T-helper 9 cell (primary cell): ENCODE measurements at places on chromosomes 6 and 20.
A peak's percentile ranks its signal among the peaks of the same experiment; 100 is the strongest.

DNA sequence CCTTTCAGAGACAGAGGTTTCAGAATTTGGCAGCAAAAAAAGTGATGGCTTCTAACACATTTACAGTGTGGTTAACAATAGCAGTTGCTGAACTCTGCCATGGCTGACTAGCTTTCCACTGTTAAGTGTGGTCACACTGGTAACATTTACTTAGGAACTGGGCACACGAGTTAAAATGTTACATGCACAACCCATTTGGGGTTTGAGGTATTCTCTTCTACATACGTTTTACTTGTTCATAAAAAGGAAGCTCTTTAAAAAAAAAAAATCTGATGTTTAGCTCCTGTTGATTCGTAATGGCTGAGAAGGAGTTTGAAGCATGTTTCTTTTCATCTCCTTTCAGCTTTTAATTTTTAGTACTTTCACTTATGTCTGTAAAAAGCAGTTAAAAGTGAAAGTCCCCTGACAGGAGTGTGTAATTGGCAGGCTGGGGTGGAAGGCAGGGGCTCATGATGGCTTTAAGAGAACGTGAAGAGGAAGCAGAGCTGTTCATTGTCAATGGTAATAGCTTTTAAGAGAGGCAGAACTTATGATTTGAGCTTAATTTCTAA lies 245.9 kb downstream of the FARS2 start:
- DNase-seq: no peak

GRCh38 chr20:23631981-23632710 lies 5.6 kb downstream of the CST3 start:
- no peak for DNase-seq

DNA sequence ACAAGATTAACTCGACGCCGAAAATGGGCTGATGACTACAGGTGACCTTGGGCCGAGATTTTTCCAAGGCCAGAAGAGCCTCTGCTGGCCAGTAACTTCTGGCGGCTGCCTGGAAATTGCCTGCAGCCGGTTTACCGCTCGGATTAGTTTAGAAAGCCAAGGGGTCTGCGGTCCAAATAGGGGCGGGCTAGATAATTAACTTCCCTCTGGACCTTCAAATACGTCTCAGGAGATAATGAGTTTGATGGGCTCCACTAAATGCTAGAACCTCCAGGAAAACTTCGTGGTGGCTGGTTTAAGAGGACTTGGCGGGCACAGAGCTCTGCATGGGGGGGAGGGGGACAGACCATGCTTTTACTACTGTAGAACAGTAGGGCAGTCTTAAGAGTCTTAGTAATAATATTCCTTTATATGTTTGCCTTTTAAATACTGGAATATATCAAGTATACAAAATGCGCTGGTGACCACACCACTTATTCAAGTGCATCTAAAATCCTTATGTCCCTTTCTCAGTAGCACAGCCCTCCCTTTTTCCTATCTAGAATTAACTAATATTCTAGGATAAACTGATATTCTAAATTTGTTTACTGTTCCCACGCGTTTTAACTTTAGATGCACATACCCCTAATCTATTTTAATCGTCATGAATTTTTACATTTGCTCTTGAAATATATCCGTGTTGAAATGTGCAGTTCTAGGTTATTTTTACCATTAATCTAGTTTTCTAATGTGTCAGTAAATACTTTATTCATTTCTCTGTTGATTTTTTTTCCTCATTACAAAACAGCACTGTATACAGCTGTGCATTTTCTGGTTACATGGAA lies 107.5 kb upstream of the PRSS16 start:
- no peak for DNase-seq

GRCh38 chr20:16283307-16283706 lies 289.9 kb downstream of the KIF16B start:
- no peak for DNase-seq

GRCh38 chr20:38727607-38728190 lies 3.4 kb downstream of the SLC32A1 start:
- DNase-seq: peak; percentile 4

GRCh38 chr20:50646483-50646996 lies 44.8 kb downstream of the RIPOR3 start:
- no peak for DNase-seq

GRCh38 chr20:49750611-49751396 lies 37.1 kb upstream of the B4GALT5 start:
- no peak for DNase-seq

DNA sequence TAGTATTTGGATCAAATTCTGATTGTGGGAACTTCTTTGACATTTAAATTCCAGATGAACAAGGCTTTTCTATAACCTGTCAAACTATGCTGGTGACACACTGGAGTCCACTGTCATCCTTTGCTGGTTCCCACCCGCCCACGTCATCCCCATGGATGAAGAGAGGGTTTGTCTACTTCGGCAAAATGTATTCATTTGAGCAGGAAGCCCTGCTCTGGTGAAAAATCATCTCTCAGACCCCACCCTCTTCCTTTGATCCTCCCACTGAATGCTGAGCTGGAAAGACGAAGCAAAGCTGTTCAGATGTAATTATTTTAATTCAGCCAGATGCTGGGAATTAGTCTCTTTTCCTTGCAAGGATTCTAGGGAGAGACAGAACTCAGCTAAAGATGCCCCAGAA lies 50.5 kb downstream of the CPNE5 start:
- DNase-seq: no peak

DNA sequence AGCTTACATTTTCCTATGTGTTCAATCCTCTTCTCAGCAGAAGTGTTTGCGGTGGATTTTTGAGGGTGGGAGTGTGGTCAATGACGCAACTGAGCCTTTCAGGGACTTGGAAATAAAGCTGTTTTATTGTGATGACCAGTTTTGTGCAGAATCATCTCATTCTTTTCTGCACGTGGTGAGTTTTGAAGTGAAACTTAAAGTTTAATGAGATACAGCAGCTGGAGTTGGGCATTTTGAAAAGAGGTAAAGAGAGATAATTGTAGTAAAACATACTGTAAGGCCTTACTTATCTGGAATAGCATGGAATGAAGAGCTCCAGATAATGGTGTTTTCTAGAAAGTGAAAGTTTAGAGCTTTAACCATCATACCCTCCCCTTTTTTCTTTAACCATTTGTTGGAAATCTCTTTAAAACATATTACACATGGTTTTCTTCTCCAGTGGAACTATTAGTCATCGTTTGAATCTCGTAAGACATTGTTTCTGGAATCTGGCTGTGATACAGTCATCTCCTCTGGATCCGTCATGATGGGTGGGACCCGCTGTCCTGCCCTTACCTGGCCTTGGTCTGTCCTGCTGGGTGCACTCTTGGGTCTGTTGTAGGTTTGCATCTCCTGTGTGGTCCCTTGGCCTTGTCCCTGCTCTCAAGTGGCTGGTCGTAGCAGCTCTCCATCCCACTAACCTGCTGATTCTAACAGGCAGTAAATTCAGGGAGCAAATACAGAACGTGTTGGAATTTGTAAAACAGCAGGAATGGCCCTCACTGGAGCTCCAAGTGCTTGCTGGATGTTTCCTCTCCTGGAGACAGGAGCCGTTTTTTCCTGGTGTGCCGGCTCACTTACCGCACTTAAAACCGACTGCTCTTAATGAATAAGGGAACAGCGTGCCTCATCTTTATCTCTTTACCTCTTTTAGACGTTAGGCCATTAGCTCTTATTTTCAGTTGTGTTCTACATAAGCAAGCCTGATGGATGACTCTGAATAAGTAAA lies 29.8 kb downstream of the UST start:
- DNase-seq: no peak

- DNase-seq: no peak
Observed at GRCh38 chr20:23643659-23644058, 5.9 kb upstream of the CST3 start.

- DNase-seq: no peak
Observed at GRCh38 chr20:17233626-17234025, 6.8 kb downstream of the PCSK2 start.

- peak; percentile 6 for DNase-seq
Observed at GRCh38 chr20:43840382-43841070, 74.1 kb upstream of the TOX2 start.

DNA sequence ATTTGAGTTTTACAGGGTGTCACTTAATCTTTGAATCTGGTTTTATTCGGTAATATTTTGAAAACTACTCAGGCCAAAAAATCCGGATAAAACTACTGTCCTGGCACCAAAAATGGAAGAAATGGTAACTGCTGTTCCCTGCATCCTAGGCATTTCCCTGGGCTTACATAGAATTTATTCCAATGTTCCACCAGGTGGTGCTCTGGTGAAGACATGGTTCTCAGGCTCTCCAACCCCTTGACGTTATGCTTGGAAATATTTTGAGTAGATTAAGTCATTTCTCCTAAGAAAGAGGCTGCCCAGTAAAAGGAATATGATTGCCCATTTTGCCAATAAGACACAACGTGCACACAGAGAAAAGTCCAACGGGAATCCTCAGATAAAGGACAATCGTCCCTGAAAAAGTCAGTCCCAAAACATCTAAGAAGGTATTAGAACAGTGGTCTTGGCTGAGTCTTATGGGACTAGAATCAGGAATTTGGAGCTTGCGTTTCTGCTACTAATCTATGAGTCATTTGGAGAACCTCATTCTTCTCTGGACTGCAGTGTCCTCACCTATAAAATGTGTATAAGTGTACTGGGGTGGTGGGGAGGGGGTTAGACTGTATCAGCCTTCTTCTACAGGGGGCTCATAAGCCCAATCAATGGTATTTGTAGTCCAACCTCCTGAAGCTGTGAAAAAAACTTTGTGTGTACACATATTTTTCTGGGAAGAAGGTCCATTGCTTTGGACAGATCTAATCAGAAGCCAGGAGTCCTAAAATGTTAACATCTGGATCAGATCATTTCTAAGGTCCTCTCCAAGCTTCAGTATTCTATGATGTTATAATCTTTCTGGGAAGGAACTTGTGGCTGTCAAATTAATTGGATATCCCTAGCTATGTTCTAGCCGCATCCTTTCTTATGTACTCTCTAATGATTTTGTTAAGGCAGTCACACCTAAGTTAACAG lies 131.0 kb upstream of the BMP2 start:
- DNase-seq: no peak

GRCh38 chr6:136737871-136738691 lies 54.2 kb downstream of the MAP3K5 start:
- DNase-seq: no peak

DNA sequence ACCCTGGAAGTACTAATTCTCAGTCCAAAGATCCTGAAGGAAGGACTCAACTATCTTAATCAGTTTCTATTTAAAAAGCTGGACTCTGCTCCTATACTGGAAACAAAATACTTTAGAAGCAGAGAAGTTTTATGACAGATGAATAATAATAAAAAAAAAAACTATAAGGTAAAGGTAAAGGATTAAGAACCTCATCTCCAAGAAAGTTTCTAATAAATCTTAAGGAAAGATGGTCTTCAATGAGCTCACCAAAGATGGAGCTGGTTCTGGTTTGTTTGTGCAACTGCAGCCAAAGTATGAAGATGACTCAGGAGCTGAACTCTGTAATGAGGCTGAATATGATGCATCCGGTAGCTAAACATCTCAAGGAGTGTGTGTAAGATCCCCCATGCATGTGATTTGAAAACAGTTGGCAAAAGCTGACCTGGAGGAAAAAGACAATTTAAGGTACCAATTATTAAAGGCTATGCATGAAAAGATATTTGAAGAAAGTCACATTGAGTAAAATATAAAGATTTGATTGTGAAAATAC lies 25.2 kb downstream of the MED23 start:
- DNase-seq: no peak

DNA sequence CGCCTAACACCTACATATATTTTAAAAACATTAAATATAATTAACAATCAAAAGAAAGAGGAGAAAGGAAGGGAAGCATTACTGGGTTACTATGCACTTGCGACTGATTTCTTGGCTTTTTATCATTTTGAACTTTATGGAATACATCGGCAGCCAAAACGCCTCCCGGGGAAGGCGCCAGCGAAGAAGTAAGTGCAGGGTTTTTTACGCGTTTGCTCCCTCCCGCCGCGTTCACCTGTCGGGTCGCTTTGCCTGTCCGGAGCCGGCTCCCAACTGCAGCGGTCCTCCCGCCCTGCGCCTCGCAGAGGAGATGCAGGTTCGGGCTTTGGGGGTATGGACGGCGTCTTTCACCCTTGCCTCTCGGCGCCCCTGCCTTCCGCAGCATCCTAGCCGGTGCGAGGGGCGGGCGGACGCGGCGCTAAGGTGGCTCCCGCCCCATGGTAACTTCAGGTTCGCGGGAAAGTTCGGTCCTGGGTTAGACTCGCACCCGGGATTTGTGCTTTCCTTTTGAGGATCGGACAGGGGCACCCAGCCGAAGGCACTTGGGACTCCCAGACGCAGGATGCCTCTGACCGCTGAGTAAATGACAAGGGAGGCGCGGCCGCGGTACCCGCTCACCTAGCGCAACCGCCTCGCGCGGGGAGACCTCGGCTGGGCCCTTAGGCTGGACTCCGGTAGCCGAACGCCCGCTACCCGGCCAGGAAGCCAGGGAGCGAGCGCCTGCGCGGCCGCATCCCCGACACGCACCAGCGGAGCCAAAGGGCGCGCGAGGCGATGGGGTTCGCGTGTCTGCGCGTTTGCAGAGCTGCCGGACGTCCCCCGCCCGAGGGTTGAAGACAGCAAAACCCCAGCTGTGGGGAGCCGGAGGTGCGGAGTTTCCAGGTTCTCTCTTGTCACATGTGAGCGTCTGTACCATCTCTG lies 891 bp downstream of the RSPO3 start:
- no peak for DNase-seq

- DNase-seq: no peak
Observed at GRCh38 chr6:86107985-86108384, 465.3 kb upstream of the SYNCRIP start.

GRCh38 chr6:84003131-84003530 lies 30.4 kb upstream of the MRAP2 start:
- no peak for DNase-seq

DNA sequence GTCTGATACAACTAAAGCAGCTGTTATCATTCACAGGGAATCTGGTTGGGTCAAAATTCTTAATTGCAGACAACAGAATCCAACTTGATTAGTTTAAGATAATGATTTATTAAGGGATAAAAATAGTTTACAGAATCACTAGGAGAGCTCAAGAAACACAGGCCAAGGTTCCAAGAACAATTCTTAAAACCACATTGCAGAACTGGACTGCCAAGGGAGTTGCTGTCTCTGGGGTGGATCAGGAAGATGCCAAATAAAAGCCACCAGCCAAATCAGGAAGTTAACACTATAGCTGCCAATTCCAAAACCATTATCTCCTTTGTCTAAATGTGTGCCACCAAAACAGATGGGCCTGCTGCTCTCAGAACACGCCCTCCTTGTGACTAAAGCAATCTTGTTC lies 53.7 kb downstream of the NUDT3 start:
- no peak for DNase-seq

DNA sequence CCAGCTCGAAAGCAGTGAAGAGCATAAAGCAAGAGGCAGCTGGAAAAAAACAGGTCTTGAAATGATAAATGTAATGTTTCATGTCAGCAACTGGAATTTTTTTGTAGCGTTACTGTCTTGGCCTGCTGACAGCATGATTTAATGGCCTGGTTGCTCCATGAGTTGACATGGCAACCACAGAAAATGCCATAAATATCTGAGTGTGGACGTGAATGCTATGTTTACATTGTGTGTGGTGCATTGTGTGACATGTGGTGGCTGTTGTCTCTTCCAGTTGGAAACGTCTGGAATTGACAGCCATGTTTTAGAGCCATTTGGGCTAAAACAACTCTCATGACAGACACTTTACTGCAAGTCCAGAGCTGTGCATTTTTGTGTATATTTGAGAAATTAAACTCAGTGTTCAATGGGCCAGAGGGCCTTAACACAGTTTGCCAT lies 170.0 kb downstream of the FOXA2 start:
- no peak for DNase-seq

GRCh38 chr20:50636601-50637540 lies 54.5 kb downstream of the RIPOR3 start:
- DNase-seq: no peak

GRCh38 chr6:122381494-122382265 lies 17.8 kb upstream of the HSF2 start:
- DNase-seq: peak; percentile 21

GRCh38 chr6:27505209-27506027 lies 32.5 kb upstream of the ZNF184 start:
- peak; percentile 60 for DNase-seq
